ENCODE measurements at places on chromosomes 16 and 17.

GRCh38 chr16:53266156-53266555, 168.1 kb upstream of the RBL2 start:
- DNase-seq: no peak

DNA sequence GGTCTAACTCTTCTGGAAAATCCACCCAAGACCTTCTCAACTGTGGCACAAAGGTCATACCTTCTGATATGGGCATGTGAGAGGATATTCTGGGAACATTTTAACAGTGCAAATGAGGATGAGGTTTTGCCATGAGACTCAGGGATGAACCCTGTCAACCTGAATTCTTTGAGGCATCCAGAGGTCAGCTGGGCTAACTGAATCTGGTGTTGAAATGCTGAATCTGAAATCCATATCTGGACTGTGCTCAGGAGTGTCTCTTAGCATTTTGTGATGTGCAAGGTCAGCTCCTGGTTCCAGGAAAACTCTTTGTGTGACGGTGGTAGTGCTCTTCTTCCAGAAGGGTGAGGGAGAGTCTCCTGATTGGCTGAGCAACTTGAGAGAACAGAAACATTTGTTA, 276.0 kb upstream of the SALL1 start:
- DNase-seq: no peak

DNA sequence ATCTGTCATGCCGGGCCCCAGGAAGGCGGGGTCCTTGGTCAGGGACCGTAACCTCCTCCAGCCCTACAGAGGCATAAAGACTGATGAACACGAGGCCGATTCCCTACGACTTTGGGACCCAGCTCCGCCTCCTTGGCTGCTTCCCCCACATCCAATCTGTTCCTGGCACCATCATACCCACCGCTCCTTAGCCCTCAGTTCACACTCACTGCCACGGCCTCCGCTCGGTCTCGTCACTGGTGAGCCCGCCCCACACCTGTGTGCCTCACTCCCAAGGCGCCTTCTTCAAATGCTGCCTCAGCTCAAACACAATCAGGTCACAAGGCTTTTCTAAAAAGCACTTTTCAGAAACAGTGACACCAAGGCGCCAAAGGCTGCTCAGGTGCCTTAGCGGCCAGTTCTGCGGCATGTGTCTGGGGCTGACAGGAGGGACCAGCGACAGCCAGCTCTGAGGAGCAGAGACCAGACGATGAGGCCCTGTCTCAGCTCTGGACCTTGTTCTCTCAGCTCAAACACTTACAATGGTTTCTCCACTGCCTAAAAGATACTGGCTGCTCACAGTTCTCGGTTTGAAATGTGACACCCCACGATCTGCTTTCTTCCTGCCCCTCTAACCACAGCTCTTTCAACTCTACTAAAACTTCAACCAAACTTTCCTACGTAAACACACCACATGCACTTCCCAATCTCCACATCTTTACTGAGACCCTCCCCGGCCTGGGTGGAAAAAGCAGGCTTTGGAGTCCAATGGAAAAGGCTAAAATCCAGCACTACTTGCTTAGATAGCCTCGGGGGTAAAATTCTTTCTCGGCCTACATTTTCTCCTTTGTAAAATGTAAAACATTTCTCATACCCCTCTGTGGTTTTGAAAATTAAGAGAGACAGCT, 33.2 kb downstream of the CYB5D2 start:
- DNase-seq: no peak

GRCh38 chr17:41835800-41836549, at the start of gene NT5C3B:
NT5C3B (minus strand) TSS chr17:41836232; CDS start chr17:41836193, 39 bp downstream.
- no peak for DNase-seq

GRCh38 chr16:2331931-2332267, 8.6 kb downstream of the ABCA3 start:
- no peak for DNase-seq

DNA sequence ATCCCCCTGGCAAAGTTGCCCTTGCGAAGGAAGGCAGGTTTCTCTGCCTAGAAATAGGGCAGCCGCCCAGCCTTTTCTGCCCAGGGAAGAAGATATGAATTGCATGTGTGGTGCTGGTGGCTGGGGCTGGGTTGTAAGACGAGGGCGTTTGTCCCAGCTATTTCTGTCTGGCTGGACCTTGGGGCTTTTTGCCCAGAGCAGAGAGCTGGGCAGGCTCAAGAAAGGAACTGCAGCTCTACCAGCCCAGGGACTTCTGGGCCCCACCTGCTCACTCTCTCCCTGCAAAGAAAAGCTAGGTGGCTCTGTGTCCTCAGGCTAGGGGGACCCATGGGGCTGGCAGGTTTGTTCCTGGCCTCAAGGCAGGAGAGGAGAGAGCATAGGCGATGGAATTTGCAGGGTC, 586 bp downstream of the CACNG1 start:
- DNase-seq: no peak

- DNase-seq: no peak
Measured at GRCh38 chr17:57406131-57406980, 150.0 kb downstream of the MSI2 start.

GRCh38 chr17:80971704-80972304, 19.8 kb upstream of the CHMP6 start:
- no peak for DNase-seq

DNA sequence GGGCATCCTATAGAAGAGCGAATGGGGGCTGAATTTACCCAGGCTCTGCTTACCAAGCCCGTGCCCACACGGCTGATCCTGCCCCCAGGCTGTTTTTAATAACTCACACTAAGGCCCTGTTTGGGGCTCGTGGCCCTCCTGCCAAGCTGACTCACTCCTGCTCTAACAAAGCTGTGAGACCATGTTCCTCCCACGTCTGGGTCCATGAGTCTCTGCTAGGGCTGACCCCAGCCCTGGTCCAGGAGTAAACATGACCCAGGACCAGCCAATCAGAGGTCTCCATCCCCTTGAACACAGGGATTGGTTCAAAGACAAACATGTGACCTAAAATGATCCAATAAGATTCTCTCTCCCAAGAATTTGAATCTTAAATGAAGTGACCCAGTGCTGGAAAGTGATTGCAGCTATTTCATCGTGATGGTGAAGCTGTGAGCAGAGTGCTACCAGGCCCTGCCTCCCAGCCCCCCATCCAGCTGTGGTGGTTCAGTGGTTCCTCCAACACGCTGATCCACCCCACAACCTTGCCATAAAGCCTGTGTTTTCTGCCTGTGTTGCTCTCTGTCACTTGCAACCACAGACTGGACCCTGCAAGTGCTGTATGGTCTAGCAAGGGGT, 57.2 kb downstream of the C16orf82 start:
- DNase-seq: no peak

DNA sequence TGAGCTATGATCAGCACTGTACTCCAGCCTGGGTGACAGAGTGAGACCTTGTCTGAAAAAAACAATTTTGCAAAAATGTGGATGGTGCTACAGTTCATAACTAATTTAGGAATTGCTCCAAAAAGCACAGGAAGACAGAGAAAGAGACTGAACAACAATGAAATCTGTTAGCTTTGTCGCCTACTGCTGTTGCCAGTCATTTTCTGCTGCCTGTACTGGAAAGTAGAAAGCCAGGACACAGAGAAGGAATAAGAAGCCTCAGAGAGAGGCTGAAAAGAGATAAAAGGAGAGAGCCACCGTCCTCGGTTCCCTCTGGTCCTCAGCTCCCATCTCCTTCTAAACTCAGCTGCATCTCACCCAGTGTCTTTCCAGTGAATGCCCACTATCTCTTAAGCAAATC, 8.6 kb upstream of the TMC7 start:
- DNase-seq: no peak

GRCh38 chr17:82076785-82077591, 11.4 kb upstream of the DUS1L start:
- DNase-seq: no peak

DNA sequence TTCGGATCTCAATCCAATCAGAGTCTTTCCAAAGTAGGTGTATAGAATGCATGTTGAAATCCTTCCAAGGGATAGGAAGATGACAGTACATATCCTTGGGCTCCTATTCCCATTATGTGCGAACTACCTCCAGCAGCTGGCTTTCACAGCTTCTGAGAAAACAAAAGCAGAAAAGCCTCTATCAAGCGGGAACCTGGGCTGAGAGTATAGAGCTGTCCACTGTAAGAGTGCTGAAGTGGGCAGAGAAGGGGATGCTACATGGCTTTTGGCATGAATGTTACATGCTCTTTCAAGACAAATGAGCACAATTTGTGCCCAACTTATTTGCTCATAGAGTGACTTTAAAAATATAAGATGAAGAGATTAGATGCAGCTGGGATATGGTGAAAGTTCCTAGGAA, 993.5 kb downstream of the CDH8 start:
- DNase-seq: no peak

DNA sequence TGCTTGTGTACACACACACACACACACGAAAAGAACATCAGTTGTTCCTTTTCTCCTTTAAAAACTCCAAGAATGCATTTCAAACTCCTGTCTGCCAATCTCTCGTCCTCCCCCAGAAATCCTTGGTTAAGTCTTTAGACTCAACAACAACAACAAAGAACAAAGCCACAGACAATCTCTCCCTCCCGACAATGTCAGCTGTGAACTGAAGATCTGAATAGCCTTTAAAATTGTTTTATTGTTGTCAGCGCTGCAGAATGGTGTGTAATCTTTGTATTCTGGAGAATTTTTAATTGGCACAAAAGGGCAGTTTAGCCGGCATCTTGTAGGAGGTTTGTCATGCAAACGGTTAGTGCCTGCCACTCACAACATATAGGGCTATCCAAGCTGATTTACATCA, 219.5 kb downstream of the MSI2 start:
- no peak for DNase-seq

GRCh38 chr17:79792984-79793923, 3.6 kb downstream of the CBX8 start:
- DNase-seq: no peak

DNA sequence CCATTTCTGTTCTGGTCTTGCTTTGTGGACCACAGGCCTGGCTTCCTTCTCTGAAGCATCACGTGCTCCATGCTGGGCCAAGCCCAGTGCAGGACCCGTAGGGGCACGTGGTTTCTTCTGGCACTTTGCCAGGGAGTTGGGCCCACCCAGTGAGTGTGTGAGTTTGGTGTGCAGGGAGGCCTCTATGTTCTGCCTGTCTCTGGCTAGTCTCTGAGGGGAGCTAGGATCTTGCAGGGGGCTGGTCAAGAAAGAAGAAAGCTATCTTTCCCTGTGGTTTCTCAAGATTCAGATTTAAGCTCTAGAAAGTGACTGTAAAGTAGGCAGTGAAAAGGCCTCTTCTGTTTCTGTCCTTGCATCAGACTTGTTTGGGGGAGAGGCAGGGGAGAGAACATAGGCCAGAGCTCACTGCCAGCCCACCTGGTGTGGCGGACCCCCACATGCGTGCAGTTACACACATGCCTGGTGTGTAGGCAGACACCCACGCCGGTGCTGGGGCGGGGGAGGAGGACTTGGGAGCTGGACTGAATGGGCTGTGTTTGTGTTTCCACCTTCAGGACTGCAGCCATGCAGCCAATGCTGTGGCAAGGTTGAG, 11.8 kb downstream of the LASP1 start:
- DNase-seq: no peak

DNA sequence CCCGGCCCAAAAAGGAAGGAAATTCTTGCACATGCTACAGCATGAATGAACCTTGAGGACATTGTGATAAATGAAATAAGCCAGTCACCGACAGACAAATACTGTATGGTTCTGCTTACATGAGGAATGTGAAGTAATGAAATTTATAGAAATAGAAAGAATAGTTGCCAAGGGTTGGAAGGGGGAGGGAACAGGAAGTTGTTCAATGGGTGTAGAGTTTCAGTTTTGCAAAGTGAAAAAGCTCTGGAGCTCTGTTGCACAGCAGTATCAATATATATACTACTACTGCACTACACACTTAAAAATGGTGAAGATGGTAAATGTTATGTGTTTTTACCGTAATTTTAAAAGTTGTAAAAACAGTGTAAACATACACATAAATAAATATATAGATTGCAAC, 43.7 kb downstream of the PKD1L3 start:
- DNase-seq: no peak

- DNase-seq: no peak
Measured at GRCh38 chr17:44223541-44224071, 4.1 kb upstream of the UBTF start.

DNA sequence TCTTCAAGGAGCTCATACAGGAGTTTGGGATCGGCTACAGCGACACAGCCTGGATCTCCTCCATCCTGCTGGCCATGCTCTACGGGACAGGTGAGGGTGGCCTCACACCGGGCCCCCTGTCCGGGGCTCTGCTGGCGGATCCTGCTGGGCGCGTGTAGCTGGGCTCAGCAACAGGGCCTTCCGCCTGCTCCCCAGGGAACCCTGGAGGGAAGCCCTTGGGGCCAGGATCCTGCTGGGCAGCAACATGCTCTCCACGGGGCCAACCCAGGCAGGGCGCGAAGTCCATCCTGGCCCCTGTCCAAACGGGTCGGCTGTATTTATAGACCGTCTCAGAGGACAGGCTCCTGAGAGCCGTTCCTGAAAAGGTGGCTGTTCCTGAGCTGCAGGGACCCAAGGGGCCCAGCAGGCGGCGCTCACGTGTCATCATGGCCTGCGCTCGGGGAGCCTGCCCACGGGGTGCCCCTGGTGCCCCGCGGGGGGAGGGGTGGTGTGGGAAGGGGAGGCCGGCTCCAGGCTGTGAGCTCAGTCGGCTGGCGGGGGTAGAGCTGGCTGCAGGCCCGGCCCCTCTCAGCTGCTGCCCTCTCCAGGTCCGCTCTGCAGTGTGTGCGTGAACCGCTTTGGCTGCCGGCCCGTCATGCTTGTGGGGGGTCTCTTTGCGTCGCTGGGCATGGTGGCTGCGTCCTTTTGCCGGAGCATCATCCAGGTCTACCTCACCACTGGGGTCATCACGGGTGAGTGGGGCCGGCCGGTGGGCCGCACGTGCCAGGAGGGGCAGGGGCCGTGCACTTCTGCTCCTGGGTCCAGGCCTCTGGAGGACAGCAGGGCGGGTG, 7.5 kb downstream of the SLC16A3 start:
- peak; percentile 65 for DNase-seq

- no peak for DNase-seq
Measured at GRCh38 chr17:39147221-39148185, 3.9 kb downstream of the PLXDC1 start.

- DNase-seq: no peak
Measured at GRCh38 chr17:49817993-49818392, 29.5 kb downstream of the KAT7 start.

DNA sequence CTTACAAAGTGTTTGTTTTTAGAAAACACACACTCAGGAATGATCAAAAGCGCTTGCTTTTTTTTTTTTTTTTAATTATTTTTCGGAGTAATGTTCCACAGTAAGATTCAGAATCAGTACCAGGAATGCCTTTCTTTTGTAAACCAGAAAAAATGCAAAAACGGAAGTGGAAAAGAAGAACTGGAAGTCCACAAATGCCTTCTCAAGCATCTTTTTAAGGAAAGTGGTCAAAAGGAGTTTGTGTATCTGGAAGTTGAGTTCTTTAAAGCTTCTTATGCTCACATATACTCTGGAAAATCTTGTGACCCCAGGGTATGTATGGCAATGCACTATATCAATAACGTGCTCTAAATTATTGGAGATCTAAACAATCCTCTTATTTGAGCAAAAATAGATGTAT, 126.0 kb downstream of the ABCA8 start:
- no peak for DNase-seq

GRCh38 chr16:83701494-83701893, 106.3 kb upstream of the HSBP1 start:
- peak; percentile 10 for DNase-seq

DNA sequence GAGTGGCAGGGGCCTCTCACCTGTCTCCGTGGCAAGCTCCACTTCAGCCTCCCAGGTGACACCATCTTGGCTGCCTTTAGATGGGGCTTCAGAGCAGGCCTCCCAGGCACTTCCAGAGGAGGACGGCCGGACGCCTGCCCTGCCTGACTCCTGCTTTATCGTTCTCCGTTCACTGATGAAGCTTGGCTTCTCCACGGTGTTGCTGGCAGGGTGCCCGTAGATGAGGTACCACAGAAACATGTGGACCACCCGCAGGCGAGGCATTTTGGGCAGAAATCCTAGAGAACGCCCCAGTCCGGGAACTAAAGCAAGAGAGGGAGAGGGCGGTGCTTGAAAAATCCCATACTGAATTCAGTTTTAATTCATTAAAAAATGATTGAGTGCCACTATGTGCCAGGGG, 54.5 kb downstream of the GTF3C1 start:
- no peak for DNase-seq
